ENCODE measurements at places on chromosomes 1 and 21.

GRCh38 chr1:39129514-39129913, 75.0 kb upstream of the MACF1 start:
- DNase-seq = peak; percentile 40

- no peak for DNase-seq
Observed at GRCh38 chr1:43841321-43842174, 92.1 kb upstream of the ARTN start.

- DNase-seq = no peak
Observed at GRCh38 chr1:17891205-17892110, 136.3 kb downstream of the ACTL8 start.

- peak; percentile 93 for DNase-seq
Observed at GRCh38 chr1:198258491-198258890, 101.7 kb downstream of the NEK7 start.

DNA sequence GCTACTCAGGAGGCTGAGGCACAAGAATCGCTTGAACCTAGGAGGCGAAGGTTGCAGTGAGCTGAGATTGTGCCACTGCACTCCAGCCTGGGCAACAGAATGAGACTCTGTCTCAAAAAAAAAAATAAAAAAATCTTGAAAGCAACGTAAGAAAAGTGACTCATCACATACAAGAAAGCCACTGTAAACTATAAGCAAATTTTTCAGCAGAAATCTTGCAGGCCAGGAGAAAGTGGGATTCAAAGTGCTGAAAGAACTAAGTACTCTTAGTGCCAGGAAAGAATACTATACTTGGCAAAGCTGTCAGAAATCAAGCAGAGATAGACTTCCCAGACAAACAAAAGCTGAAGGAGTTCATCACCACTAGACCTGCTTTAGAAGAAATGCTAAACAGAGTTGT, 4.4 kb upstream of the HMGN1 start:
- DNase-seq = peak; percentile 21

DNA sequence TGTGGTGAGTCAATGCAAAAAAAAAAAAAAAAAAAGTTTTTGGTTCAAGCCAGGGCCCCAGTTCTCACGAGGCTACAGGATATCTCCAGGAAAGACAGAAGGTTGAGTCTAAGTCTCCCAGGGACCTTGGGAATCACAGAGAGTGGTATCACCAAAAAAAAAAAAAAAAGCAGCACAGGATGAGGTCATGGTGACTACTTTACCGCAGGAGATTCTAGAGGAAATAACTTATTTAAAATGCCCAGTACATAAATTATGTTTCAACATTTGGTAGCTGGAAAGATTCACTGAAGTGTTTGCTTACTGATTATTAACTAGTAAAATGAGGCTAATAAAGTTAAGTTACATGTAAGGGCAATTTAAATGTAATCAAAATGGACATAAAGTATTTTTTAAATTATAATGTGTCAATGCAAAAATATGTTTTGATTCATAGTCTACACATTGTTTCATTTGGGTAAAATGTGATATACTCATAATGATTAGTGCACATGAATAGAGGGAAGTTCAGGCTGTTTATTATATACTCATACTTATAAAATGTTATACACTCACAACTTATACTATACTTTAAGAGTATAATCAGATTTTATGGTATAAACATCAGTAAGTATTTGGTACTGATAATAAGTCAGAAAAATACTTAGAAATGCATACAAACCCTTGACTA, 84.1 kb downstream of the PLPPR5 start:
- peak; percentile 91 for DNase-seq

DNA sequence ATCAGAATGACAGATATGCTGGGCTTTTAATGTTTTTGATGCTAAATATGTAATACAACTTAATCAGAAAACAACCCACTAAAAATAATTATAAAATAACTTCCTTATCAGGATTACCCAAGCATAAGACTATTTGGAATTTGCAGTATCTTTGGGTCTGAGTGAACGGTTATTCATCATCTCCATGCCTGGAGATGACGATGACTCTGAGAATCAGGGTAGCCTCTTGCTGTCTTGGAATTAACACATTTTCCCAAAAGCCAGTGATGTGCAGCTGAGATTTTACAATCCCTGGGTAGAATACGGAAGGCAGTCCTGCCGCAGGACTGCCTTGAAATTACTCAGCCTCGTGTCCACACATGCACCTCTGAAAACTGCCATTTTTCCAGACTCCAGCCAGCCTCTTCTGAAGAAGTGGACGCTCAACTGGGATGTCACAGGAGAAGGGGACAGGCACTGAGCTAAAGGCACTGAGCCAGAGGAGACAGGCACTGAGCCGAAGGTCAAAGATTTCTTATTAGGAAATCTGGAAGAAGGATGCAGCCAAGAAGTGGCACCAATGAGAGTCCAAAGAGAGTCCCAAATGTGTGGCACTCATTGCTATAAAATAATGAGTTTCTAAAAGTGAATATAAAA, 85.5 kb downstream of the PGBD5 start:
- no peak for DNase-seq

- DNase-seq = no peak
Observed at GRCh38 chr1:43919906-43920305, 13.7 kb upstream of the ARTN start.

DNA sequence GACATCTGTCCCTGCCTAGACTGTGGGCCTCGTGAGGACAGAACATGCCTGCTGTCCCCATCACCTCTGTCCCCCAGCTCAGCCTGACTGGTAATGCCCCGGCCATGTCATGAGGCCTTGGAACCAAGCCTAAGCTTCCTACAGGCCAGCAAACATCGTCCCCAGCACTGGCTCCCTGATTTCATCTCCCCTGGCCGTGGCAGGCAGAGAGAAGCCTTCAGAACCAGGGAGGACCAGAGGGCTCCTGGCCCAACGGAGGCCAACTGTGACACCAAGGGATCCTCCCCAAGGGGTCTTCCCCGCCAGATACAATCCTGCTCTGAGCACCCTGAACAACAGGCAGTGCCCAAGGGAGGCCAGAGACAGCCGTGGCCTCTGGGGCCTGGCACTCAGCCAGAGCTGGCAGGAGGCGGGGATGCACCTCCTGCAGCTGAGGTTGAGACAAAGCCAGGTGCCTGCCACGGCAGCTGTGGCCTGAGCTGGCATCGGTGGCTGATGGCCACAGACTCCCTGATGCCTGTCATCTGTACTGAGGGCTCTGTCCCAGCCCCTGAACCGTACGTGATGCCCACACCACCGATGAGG, 9.9 kb upstream of the NPHP4 start:
- DNase-seq = no peak

GRCh38 chr1:174448974-174449373, 1.2 kb downstream of the GPR52 start:
- DNase-seq = peak; percentile 12

All from fibroblast of skin of right biceps (primary cell).